Suppressor macrophage treated with lipopolysaccharide for 4 hours (primary cell): ENCODE measurements at places on chromosomes 13 and 19.

DNA sequence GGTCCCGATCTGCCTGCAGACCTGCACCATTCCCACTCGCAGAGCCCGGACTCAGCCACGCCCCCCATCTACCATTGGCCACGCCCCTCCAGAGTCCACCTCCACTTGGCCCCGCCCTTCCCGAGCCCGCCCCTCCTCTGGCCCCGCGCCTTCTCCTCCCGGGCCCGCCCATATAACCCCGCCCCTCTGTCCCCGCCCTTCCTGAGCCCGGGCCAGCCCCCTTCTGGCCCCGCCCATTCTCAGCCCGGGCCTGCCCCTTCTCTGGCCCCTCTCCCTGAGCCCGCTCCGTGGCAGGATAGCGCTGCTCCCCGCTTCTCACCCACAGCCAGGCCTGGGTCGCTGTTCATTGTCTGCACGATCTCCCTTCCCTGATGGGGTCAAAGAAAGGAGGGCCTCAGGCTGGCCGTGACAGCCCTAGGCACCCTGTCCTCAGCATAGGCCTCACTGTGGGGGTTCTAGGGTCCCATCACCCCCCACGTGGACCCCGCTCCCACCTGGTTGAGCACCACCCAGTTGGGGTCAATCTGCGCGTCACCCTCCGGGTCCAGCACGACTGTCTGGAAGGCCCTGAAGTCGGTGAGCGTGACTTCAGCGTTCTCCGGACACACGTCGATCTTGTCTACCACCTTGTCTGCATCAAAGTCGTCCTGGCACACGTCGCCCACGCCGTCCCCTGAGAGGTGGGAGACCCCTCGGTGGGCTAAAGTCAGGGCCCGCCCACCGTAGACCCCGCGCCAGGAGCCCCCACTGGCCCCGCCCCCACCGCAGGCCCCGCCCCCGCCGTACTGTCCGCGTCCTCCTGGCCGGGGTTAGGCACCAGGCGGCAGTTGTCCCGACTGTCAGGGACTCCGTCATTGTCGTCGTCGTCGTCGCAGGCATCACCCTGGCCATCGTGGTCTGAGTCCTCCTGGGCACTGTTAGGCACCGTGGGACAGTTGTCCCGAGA lies 5.7 kb downstream of the COMP start:
- peak; percentile 85 for DNase-seq

- DNase-seq = no peak
These were observed 10.9 kb downstream of the ACP4 start for GRCh38 chr19:50801107-50801506.

DNA sequence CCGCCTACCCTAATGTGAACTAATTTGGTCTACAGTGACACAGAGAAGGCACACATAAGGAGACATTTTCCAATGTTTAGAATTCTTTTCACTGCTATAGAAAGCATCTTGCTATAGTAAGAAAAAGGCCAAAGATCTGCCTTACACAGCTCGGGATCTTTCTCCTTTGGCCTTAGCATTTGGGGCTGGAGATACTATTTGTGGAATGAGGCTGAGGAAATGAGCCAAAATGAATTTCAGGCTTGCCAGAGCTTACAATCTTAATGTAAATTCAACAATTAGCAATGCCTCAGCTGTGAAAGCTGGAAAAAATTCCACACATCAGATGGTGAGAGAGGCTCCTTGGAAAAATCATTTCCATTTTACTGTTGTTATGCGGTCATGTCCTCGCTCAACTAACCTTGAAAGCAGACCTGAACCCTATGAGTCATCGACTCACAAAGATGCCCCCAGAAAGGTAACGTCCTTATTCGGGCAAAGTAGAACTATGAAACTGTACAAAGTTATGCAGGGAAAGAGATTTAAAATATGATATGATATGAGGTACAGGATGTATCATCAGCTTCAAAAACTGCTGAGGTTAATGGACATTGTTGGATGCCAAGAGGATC lies 324.5 kb upstream of the NBEA start:
- DNase-seq = no peak

DNA sequence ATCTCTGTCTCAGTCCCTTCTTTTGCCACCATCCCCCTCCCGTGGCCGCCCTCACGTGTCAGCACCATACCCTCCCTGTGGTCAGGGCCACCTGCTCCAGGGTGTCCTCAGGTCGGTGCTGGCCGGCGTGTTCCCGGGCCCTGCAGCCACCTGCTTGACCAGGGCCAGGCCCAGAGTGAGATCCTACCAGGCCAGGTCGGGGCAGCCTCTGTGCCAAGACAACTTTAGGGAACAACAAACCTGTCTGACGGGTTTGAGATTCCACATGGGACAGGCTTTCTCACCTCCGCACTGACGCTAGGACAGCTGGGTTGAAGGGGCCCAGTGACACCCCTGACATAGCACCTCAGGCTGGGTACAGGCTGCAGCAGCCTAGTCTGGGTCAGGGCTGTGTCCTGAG lies 7.5 kb upstream of the SBNO2 start:
- DNase-seq = no peak

DNA sequence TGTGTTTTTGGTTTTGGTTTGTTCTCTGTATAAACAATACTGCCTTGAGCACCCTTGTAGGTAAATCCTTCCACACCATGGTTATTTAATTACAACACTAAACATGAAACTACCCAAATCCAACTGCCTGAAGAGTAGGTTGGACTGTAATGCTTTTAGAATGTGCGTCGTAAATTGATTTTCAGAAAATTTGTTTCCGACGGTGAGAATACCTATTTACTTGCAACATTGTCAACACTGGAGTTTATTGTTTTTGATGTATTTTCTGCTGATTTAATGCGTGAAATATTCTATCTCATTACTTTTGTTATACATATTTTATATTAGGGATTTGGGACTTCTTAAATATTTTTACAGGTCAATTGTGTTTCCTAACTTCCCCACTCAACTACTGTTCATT lies 48.2 kb downstream of the ADGRE1 start:
- DNase-seq = no peak

DNA sequence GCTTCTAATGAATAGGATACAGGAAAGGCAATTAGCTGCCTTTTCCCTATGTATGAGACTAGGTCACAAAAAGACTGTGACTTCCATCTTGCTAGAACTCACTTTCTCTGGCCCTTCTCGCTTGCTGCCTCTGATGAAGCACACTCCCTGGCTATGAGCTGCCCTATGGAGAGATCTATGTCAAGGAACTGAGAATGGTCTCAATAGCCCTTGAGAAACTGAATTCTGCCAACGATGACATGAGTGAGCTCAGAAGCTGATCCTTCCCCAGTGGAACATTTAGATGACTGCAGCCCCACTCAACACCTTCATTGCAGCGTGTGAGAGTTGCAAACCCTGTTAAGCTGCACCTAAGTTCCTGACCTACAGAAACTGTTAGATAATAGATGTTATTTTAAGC lies 309.8 kb downstream of the COG6 start:
- no peak for DNase-seq

GRCh38 chr19:36215276-36216123 lies 594 bp downstream of the ZNF146 start:
- peak; percentile 26 for DNase-seq

- DNase-seq = no peak
These were observed 560.6 kb downstream of the TBC1D4 start for GRCh38 chr13:74921326-74921725.
